Activated CD4-positive, alpha-beta T cell treated with anti-CD3 and anti-CD28 coated beads for 4 hours (primary cell): ENCODE measurements at places on chromosomes 3 and 15.

DNA sequence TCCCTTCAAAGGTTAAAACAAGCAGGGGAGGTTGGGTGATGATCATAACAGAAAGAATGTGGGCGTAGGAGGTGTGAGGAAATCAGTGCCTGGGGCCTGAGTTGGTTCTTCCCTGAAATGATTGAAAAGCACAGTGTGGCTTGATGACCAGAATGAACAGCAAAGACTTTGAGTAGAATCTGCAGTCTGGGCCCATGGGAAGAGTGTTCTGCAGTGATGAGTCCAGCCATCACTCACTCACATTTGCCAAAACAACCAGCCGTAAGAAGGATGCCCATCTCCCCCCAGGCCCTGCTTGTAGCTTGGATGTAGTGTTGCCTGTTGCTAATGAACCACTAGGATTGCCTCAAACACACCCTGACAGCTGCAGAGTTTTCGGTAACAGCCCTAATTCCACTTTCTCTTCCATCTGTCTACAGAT lies 67.9 kb downstream of the VGLL3 start:
- no peak for DNase-seq

DNA sequence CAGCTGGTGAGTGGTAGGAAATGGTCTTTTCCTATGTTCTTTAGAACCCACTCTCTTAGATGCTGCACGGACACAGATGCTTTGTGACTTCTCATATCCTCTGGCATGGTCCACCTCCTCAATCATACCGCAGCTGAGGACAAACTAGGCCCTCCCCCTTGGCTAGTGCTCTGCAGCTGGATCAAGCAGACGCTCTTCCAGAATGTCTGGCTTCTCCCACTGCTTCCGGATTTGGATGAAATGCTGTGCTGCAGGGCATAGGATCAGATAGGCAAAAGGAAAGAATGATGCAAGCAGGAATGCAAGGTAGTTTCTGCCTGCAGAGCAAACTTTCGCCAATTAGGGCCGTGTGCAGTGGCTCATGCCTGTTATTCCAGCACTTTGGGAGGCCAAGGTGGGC lies 75.7 kb upstream of the SLC4A7 start:
- no peak for DNase-seq

- DNase-seq = no peak
Measured at GRCh38 chr3:47404955-47405790, 24.4 kb downstream of the PTPN23 start.

- no peak for DNase-seq
Measured at GRCh38 chr15:76235186-76235826, 76.0 kb downstream of the ETFA start.

- no peak for DNase-seq
Measured at GRCh38 chr3:106086636-106087035, 217.8 kb upstream of the CBLB start.

- no peak for DNase-seq
Measured at GRCh38 chr15:95416576-95416975, 913.9 kb upstream of the NR2F2 start.

DNA sequence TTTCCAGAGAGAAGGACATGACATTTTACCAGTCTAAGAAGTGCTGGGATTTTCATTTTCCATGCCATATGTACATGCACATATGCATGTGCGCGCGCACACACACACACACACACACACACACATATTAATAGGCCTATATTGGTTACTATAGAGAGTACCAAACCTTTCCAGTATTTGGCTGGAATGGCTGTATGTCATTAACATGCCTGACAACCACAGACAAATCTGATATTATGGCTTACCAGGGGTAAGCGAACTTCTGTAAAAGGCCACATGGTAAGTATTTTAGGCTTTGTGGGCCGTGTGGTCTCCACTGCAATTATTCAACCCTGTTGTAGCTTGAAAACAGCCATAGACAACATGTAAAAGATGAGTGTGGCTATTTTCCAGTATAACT lies 97.2 kb upstream of the TSPAN3 start:
- no peak for DNase-seq

- no peak for DNase-seq
Measured at GRCh38 chr3:6803619-6804018, 57.3 kb upstream of the GRM7 start.

DNA sequence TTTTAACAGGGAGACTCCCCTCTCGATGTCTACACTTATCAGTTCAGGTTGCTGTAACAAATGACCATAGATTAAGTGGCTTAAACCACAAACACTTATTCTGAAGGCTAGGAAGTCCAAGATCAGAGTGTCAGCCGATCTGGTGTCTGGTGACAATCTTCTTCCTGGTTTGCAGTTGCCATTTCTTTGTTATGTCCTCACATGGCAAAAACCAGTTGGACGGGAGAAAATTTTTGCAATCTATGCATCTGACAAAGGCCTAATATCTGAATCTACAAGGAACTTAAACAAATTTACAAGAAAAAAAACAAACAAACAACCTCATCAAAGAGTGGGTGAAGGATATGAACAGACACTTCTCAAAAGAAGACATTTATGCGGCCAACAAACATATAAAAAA lies 116.9 kb upstream of the FOXB1 start:
- no peak for DNase-seq

DNA sequence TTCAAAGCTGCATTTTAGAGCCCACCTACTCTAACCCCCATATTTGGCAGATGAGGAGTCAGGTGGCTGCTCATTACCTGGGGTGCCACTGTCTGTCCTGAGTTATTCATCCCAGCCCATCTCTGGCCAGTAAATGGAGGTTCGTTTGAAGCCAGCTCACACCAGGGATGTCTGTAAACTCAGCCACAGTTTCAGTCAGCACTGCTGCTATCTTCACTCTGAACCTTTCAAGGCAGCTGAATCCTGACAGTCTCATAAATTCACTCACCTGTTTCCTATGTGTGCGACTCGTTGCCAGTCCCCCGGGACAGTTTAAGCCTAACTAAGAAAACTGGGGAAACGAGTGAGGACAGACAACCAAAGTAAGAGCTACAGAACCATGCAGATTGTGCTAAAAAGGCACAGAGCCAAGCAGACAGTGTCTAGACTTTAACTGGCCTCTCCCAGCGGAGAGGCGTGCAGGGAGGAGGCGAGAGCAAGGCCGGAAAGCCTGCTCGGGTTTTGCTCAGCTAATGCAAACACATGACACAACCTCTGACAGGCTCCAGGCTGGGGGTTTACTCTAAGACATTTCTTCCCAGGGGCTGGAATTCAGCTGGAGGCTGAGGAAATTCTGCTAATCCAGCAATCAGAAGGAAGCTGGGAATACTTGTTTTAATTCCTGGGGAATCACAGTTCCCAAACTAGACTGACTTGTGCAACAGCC lies 12.0 kb downstream of the FSTL1 start:
- DNase-seq = no peak

DNA sequence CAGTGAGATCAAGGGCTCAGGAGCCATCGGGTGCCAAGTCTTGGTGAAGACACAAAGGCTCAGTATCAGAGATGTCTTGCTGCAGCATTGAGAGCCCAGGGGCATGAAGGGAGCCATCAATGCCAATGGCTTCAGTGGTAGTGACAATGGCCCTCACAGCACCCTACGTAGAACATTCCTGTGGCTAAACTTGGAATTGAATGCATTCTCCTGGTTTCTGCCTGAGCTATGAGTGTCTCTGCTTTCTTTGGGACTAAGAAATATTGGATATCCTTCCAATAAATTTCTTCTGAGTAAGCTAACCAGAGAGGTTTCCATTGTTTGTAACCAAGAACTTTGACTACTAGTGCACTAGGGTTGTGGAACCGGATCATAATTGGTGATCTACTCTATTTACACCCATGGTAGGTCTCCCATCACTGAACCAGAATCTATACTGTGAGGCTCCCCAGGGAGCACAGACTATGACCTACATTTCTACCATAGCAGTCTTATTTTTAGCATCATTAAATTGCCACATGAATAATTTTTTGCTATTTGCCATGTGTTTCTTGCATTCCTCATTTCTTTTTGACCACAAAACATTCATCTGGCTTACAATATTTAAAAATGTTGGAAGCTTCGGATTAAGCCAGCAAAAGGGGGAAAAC lies 31.6 kb upstream of the PDZRN3 start:
- no peak for DNase-seq

- DNase-seq = no peak
Measured at GRCh38 chr15:40695469-40695890, 506 bp downstream of the RAD51 start.

DNA sequence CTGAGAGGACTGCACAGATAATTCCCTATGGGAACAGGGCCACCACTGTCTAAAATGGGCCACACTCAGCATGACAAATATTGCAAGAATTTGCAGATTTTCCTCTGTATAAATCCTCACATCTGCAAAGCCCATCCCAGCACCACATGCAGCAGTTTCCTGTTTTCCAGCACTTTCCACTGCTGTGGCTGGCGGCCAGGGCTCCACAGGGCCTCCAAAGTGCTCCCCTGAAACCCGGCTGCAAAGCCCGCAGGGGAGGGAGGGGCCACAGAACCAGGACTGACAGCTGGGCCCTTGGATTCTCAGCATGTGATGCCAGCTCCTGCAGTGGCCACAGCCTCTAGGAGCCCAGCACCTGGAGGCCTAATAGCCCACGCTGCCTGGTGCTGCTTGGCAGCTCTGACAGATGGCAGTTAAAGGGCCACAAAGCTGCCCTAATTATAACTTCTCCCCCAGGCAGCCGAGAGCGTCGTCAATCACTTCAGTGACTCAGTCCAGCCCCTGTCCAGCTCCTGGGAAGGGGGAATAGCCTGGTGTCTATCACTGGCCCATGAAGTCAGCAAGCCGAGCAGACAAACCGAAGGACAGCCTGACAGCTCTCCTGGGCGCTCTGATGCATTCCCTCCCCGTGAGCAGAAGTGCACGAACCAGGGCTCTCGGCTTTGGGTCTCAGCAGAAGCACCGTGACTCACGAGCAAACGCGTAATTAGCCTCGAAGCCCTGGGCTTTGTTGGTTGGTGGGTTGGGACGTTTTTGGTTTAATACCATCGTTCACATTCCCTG lies 4.7 kb downstream of the LRRC15 start:
- no peak for DNase-seq

GRCh38 chr3:102896851-102897621 lies 462.2 kb downstream of the ZPLD1 start:
- DNase-seq = no peak

GRCh38 chr3:151259664-151260063 lies 18.7 kb downstream of the P2RY14 start:
- DNase-seq = no peak

DNA sequence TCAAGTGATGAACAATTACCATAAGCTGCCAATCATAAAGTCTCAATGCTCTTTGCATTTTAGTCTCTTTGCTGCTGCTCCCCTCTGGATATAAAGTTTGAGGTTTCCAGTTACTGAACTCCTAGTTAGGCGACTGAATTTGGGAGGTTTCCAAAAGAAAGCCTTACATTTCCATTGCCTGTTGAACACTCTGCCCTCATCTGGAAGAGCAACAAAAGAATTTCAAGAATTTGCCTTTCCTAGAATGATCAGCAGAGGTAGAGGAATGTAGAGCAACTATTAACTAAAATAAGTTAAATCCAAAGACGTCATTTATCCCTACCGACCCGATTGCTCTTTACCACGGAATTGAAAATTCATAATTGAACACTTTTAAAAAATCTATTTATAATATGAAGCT lies 53.4 kb upstream of the PRICKLE2 start:
- DNase-seq = no peak

- no peak for DNase-seq
Measured at GRCh38 chr15:39959411-39959810, 25.5 kb downstream of the EIF2AK4 start.

- no peak for DNase-seq
Measured at GRCh38 chr3:110126065-110126464, 788.7 kb upstream of the DPPA4 start.

- DNase-seq = no peak
Measured at GRCh38 chr3:53139906-53140846, 9.9 kb upstream of the RFT1 start.

GRCh38 chr3:149280671-149281349 lies 52.6 kb downstream of the TM4SF18 start:
- no peak for DNase-seq

- no peak for DNase-seq
Measured at GRCh38 chr15:75648156-75649000, 666 bp downstream of the SNX33 start.

GRCh38 chr15:93025625-93025982 lies 63.4 kb downstream of the RGMA start:
- no peak for DNase-seq

GRCh38 chr3:34213478-34213877 lies 415.0 kb downstream of the PDCD6IP start:
- DNase-seq = no peak

- no peak for DNase-seq
Measured at GRCh38 chr3:100297784-100298183, 36.8 kb upstream of the NIT2 start.

GRCh38 chr3:22907796-22908195 lies 295.3 kb upstream of the UBE2E2 start:
- no peak for DNase-seq

DNA sequence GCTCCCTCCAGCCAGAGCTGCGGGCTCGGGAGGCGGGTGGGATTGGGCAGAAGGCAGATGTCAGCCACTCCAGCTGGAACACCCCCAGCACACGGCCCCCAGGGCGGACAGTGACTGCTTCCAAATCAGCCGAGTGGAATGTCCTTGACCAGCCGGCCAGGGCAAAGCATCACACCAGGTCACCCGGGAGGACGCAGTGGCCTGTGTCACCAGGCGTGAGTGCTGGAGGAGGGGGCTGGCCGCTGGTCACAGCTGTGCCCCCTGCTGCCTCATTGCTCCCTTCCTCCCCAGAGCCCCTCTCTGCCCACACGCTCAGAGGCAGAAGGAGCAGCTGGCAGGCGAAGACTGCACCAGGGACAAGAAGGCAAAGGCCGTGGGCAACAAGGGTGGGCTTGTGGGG lies 33.5 kb downstream of the NTRK3 start:
- no peak for DNase-seq

DNA sequence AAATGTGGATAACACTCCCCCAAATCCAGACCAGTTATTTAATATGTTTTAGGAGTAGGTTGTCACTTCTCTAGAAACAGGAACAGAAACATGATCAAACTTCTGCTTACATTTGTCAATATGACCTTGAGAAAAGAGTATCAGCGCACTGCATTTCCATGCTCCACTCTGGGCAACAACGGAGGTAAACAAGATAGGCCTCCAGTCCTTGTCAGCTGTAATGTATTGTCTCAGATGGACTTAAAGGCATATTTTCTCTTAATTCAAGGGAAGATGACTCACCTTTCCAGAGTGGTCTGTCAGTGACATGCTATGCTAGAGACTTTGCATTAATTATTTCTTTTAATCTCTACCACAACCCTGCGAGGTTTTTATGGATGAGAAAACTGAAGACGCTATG lies 51.6 kb upstream of the TCF12 start:
- DNase-seq = no peak

- no peak for DNase-seq
Measured at GRCh38 chr15:62133141-62133540, 31.9 kb downstream of the C2CD4B start.

GRCh38 chr3:151210676-151211381 lies 7.8 kb upstream of the GPR171 start:
- no peak for DNase-seq
